ENCODE measurements at places on chromosomes 4 and X.

DNA sequence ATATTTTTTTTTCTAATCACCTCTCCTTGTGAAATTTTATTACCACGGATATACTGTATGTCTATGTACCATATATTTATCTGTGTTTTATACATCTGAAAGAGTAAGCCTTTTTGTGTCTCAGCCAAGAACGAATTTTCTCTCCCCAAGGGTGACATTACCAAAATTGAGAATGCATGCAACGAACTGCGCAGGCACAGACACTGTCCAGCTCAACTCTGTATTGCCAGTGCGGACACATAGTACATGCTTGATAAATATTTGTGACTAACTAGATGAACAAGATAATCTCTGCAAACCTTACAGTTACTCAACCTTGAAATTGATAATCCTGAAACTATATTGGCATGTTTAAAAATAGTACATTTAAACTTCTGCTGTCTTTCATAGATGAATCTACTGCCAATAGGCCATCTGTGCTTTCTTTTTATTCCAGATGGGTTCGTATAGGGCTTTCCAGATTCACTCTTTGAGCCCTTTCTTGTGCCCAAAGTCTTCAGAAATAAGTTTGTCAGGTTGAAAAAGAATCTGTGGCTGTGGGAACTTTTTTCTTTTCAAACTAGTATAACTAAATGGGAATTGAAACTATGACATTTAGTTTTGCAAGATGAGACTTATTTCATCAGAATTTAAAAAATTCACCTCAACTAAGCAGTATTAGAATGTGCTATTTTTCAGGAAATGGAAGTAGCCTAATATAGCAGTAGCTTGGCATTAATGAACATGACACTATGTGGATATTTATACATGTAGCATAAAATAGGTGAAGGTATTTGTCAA is 38.9 kb downstream of the DTHD1 start:
- no peak for DNase-seq

DNA sequence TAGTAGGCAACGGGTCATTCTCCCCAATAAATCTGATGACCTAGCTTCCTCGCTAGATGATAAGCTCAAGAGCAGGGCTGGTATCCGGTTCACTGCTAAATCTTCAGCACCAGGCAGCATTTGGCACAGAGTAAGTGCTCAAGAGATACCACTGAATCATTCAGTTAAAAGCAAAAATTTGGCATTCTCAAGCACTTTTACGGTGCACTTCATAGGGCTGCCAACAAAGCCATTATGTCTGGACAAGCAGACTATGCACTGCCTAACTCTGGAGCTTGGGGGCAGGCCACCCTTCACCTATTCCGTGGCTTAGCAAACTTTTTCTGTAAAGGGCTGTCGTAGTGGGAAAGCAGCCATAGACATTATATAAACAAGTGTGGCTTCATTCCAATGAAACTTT is 23.8 kb upstream of the CXorf38 start:
- no peak for DNase-seq

DNA sequence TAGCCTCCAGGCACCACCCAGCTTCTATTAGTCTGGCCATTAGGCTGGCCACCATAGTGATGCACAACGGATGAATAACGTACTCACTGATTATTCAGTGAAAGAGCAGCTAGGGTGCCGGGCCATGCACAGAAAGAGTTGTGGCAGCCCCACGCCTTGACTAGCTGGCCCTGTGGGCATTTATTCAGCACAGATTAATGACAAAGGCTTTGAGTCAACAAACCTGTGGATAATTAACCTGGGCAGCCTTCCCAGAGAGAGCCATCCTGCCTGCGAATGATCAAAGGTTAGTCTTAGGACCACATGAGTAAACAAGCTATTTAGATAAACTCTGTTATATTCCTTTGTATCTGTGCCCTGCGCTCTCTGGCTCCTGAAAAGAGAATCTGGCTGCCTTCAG is 37.2 kb downstream of the MAP9 start:
- DNase-seq, result no peak

DNA sequence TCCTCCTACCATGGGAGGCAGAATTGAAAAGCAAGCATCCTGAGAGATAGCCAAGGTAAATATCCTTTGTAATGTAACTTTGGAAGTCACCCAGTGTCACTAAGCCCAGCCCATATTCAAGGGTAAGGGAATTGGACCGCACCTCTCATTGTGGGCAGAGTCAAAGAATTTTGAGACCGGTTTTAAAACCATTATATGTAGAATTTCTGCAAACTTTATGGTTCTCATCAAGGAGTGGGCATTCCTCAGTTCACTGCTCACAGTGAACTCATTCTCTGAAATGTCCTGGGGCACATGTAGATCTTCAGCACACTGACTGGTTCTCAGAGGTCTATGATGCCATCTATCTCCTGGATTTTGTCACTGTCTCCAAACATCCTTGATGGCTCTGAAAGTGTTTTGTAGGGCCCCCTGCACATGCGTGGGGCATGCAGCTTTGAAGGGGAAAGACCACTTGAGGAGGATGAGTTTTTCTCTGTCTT is 35.3 kb upstream of the CHRNA9 start:
- no peak for DNase-seq

DNA sequence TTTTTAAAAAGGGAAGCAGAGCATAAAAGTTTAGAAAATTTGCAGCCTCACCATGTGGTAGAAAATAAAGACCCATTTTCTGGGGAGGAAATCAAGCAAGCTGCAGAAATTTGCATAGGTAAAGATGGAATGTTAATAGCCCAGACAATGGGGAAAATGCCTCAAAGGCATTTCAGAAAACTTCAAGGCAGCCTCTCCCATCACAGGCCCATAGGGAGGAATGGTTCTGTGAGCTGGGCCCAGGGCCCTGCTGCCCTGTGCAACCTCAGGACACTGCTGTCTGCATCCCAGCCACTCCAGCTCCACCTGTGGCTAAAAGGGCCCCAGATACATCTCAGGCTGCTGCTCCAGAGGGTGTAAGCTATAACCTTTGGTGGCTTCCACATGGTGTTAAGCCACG is 137.9 kb downstream of the INPP4B start:
- no peak for DNase-seq

GRCh38 chrX:40835526-40835925 is 100.2 kb upstream of the MED14 start:
- DNase-seq, result no peak

- no peak for DNase-seq
Measured at GRCh38 chr4:152843481-152844090, 63.8 kb downstream of the ARFIP1 start.

DNA sequence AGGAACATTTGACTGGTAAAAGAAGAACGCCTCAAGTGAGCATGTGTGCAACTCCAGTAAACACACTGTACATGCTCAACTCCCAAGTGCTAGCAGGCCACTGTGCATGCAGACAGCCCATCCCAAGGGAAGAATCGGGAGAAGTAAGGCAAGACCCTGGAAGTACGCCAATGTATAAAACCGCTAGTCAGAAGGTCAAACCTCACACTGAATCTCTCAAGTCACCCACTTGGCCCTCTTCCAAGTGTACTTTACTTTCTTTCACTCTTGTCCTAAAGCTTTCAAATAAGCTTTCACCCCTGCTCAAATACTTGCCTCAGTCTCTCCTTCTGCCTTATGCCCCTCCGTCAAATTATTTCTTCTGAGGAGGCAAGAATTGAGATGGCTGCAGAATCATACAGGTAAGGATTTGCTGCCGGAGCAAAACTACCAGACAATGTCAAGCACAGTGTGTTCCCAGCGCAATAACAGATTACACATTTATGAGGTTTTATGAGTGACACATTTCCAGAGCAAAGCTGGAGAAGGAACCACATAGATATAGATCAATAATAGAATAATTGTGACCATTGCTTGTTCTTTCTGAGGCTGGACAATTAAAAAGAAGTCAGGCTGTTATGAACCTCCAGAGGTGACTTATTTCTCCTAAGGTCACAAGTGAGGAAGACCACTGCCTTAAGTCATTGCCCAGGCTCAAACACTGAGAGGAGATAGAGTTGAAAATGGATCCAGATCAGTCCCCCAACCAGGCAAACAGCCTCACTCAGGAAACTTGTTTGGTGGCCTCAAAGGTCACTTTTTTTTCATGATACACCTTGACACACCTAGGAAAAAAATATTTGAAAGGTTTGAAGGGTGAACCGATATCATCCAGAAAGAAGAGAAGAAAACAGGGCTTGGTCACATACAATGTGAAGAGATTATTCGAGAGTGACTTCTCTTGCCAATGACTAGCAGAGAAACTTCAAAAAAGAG is 26.3 kb downstream of the CXCL1 start:
- no peak for DNase-seq

GRCh38 chr4:157221426-157221894 is 932 bp downstream of the GRIA2 start:
- no peak for DNase-seq

GRCh38 chrX:149151805-149152757 is 353.0 kb downstream of the IDS start:
- no peak for DNase-seq

Measured in RKO (cell line).